ENCODE measurements at places on chromosomes 16 and 17. TPM values are rescaled to one million over a fixed set of nuclear protein-coding genes. Genes with fewer than 3 reads are reported as not detected.

GRCh38 chr16:25013751-25014499, 1.2 kb downstream of the ARHGAP17 start:
- DNase-seq = no peak

- no peak for DNase-seq
Observed at GRCh38 chr17:69703751-69704150, 289.3 kb downstream of the MAP2K6 start.

GRCh38 chr17:47946929-47947397, 5.6 kb downstream of the PNPO start:
- DNase-seq = peak; percentile 90

SAT2 gene
- 60.8 TPM for total RNA-seq
